Activated CD8-positive, alpha-beta memory T cell treated with anti-CD3 and anti-CD28 coated beads, Interleukin-2, amount 10 ng/mL, durations not matched to agents 7 days and 5 days (primary cell): ENCODE measurements at places on chromosomes 3 and 15. TPM values are rescaled to one million over a fixed set of nuclear protein-coding genes. Genes with fewer than 3 reads are reported as not detected.

Gene CCDC32
- 24.4 TPM for total RNA-seq

Gene EIF2A
- 97.5 TPM for total RNA-seq

Gene RETNLB
- not detected for total RNA-seq

Gene GABRR3
- not detected for total RNA-seq

Gene ITPKA
- total RNA-seq = 0.52 TPM

Gene CSTA
- not detected for total RNA-seq

Gene GOLGA8K
- 0.68 TPM for total RNA-seq

- no peak for DNase-seq
Measured at GRCh38 chr3:122691195-122691594, 10.6 kb downstream of the PARP14 start.

DNA sequence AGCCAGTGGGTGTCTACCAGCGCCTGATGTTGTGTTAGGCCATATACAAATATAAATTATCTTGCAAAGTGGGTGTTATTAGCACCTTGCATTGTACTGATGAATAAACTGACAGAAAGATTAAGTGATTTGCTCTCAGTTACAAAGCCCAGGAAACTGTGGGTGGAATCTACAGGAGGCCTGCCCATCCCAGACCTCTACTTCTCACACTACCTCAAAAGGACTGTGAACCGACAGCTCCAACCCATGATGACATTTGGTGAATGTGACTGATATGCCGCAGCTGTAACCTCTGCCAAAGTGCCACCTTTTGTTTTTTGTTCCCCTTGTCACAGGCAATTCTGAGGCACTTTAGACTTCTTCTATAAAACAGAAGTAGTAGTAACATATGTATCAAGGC is 43.7 kb upstream of the KCNMB2 start:
- no peak for DNase-seq

GRCh38 chr3:122991236-122991985 is 36.2 kb downstream of the SEMA5B start:
- no peak for DNase-seq

DNA sequence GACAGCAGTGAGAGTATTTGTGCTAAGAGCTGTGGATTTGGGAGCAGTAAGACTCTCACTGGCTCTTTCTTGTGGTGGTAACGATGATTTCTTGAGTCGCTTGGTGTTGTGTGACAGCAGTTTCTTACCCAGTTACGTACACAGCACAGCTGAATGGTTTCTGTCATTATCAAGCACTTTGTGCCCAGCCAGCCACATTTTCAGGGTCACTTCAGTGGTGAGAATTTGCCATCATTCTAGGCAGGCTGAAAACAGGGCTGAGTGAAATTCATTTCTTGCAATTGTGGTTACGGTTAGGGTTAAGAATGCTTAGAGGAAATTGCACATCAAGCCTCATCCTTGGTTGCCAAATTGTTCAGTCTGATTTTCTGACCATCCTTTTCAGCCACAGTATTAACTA is 130.1 kb downstream of the RYR3 start:
- no peak for DNase-seq

- DNase-seq = no peak
Measured at GRCh38 chr3:41155834-41156233, 43.5 kb upstream of the CTNNB1 start.

DNA sequence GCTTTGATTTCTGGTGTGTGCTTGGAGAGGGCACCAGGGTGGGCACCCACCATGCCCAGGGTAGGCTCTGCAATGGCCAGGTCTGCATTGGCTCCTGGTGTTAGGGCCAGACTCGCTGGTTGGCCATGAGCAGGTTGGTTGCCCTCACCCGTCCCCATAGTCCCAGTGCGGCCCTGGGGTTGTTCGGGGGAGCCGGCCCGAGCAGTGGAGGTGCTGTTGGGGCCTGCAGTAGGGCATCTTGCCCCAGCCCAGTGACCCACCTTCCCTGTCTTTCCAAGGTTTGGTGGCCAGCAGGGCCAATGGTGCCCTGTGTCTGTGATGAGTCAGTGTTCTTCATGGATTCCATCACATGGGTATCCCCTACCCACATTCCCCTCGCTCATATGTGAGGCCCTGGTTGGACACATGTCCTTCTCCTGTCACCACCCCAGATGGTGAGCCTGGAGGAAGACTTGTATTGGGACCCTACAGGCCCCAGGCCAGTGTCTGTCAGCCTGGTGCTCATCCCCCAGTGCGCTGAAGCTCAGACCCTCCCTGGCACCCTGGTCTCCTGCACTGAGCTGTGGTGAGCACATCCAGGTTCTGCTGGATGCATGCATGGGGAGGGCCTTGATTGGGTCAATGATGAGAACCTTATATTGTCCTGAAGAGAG is 190.1 kb downstream of the UBE3A start:
- DNase-seq = peak; percentile 18

DNA sequence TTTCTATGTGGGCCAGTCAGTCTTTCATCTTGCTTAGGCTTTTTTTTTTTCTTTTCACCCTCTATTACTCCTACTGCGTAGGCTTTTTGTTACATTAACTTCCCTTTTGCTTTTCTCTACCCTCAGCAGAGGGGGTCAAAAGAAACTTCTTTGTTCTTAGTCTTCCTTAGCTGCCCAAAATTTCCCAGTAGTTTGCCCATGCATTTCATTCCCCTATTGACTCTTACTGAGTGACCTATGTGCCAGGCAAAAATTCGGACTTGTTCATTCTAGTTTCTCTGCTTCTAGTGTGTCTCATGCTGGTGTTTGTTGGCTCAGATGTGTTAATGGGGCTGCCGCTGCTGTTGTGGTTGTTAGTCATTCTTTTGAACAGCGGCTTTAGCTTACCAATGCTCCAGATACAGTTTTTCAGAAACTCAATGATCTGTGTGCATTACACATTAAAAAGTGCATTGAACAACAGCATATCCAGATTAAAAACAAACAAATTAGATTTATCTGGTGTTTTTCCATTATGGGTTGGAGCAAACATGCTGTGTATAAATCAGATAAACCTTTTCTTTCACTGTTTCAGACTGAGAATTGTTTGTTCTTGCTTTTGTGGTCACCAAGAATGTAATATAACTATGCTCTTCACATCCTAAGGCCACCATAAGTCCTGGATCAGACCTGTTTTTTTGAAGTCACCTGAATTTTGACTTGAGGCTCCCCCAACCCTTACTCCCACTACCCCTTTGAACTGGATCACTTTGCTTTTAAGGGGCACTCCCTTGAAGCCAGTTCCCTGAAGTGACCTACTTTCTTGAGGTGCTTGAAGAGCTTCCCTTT is 43.1 kb downstream of the PDE8A start:
- DNase-seq = no peak

GRCh38 chr15:90104551-90104950 is 2.3 kb upstream of the IDH2 start:
- DNase-seq = no peak

- no peak for DNase-seq
Measured at GRCh38 chr3:39269528-39269927, 10.3 kb downstream of the CX3CR1 start.

DNA sequence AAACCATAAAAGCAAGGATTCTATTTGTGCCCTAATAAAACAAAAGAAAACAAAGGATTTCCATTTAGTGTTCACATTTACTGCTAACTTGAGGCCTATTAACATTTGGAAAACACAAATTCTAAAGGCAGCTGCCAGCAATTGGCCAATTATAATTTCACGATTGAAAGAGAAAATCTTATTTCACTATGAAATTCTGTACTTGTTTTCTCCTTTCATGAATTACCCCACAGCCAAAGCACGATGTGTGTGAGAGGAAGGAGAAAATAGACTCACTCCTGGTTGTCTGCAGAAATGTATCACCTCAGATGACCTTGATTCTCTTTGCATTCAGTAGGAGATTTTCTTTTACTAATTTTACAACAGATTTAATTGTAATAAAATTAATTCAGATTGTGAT is 242.8 kb upstream of the GBE1 start:
- no peak for DNase-seq

- DNase-seq = no peak
Measured at GRCh38 chr3:80929576-80929975, 831.9 kb downstream of the GBE1 start.

- no peak for DNase-seq
Measured at GRCh38 chr3:135199137-135199536, 404.1 kb downstream of the EPHB1 start.

GRCh38 chr15:65087411-65087810 is 10.9 kb downstream of the KBTBD13 start:
- DNase-seq = no peak

- no peak for DNase-seq
Measured at GRCh38 chr3:76138921-76139320, 353.6 kb upstream of the ZNF717 start.

- DNase-seq = no peak
Measured at GRCh38 chr15:101256757-101257156, 4.9 kb upstream of the CHSY1 start.

GRCh38 chr15:69540622-69541021 is 88.0 kb downstream of the RPLP1 start:
- DNase-seq = no peak

GRCh38 chr15:78109156-78109555 is 16.8 kb downstream of the SH2D7 start:
- DNase-seq = no peak

GRCh38 chr3:10280571-10280970 is 12.2 kb downstream of the GHRL start:
- DNase-seq = no peak

GRCh38 chr15:95669146-95669922 is 661.2 kb upstream of the NR2F2 start:
- no peak for DNase-seq
